Stimulated activated CD8-positive, alpha-beta memory T cell treated with anti-CD3 and anti-CD28 coated beads, Interleukin-4, amount 100 ng/mL, for 1 hour (primary cell): ENCODE measurements at places on chromosomes 2 and 18.

DNA sequence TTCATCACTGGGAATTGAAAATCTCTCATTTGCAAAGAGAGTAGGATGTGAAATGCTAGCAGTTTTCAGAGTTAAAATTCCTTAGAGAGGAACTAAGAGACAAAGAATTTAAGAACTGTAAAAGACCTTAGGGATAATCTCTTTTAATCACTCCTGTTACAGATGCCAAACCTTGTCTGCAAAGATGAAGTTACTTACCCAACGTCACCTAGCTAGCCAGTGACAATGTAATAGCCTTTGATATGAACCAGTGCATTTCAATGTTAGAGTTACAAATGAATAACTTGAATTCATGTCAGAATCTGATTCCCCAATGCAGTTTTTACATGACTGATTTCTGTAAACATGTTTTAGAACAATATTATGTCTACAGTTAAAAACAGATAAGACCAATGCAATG, 190.1 kb downstream of the LRP1B start:
- DNase-seq: no peak

DNA sequence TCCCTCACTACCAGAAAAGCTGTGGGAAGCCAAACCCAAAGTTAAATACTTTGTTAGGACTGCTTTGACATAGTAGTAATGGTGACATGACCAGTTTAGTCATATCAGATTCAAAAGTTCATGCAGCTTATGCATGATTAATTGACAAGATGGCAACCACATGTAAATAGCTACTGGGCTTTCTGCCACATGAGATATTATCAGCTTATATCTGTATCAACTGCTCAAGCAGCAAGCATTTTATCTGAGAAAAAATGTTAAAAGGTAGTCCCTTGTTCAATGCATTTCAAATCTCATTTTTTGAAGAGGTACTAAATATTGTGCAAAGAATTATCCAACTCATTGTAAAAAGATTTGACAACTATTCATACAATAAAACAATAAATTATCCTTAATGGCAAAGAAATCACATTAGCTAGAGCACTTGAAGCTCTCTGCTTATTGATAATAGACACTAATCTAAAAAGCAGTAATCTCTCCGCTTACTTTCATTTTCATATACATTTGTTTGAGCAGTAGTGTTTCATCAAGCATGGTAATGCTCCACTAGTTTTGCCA, 993.6 kb upstream of the NXPH2 start:
- no peak for DNase-seq

DNA sequence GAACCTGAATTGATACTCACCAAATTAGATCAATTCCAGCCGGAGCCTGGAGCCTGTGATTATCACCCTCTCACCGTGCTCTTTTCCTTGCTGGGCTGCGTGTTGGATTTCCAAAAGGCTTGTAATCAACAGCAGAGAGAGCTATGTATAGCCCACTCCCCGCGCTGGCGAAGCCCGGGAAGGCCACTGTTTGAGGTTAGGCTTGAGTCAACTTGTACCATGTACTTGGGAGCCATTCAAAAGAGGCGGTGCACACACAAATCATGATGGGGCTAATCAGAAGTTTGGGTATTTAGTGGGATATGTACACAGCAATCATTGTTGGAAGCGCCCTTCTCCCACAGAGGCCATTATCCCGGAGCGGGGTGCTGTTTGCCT, 151.6 kb downstream of the GLI2 start:
- no peak for DNase-seq

DNA sequence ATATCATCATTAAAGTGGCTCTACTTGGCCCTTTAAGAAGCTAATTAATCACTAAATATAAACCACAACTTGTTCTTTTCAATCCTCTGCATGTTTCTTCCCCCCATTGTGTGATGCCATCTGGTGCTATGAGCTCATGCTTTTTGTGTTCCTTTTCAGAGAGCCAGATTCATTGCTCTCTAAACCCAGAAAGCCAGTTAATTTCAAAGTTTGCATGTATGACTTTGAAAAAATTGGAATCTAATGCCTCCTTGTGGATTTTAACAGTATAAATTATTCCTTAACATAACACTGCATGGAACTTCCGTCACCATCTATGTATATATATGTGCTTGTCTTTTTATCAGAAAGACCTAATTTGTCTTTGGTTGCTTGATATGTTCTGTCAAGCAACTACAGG, 31.1 kb downstream of the TMEM178A start:
- DNase-seq: no peak

- DNase-seq: no peak
Measured at GRCh38 chr2:72097276-72097675, 50.4 kb downstream of the CYP26B1 start.

GRCh38 chr2:181076658-181077057, 96.3 kb downstream of the UBE2E3 start:
- no peak for DNase-seq

GRCh38 chr18:58243401-58243800, 199.4 kb downstream of the NEDD4L start:
- DNase-seq: no peak

DNA sequence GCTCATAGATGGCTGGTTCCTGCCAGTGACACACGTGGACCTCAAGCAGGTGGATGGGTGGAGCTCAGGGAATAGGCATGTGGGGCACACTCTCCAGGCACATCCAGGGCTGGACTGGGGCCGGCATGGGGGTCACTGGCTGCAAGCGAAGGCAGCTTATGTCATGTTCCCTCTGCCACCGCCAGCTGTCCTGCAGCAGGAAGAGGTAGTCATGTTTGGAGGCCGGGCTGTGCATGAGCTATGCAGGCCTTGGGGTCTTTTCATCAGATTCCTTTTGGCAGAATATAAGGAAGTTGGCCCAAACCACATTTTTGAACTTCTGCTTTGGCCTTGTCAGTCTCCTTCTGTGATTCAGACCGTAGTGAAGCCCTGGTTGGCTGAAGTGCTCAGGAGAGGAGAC, 61.5 kb downstream of the AGAP1 start:
- no peak for DNase-seq

- no peak for DNase-seq
Measured at GRCh38 chr2:30796699-30797098, 10.5 kb downstream of the CAPN13 start.

GRCh38 chr2:105100046-105100840, 62.4 kb downstream of the MRPS9 start:
- DNase-seq: no peak

- no peak for DNase-seq
Measured at GRCh38 chr2:159879051-159879604, 81.1 kb upstream of the CD302 start.

DNA sequence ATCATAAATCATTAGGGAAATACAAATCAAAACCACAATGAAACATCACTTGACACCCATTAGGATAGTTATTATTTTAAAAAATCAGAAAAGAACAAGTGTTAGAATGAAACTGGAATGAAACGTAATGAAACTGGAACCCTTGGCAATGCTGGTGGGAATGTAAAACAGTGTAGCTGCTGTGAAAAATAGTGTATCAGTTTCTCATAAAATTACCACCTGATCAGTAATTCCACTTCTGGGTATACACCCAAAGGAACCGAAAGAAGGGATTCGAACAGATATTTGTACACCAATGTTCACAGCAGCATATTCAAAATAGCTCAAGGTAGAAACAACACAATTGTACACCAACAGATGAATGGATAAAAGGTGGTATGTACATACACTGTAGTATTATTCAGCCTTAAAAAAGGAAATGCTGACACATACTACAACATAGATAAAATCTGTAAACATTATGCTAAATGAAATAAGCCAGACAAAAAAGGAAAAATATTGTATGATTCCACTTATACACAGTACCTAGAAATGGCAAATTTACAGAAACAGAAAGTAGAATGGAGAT, 27.0 kb downstream of the ROCK1 start:
- DNase-seq: no peak

DNA sequence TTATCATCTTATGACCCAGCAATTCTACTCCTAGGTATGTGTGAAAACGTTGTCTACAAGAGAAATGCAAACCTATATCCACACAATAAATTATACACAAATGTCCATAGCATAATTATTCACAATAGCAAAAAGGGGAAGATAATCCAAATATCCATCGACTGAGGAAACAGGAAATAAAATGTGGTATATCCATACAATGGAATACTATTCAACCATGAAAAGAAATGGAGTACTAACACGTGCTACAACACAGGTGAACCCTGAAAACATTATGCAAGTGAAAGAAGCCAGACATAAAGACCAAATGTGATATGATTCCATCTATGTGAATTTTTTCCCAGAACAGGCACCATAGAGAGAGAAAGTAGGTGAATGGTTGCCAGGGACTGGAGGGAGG, 72.1 kb downstream of the ACOXL start:
- no peak for DNase-seq

- DNase-seq: no peak
Measured at GRCh38 chr2:27021253-27022049, 11.3 kb upstream of the TMEM214 start.

GRCh38 chr2:112993831-112994230, 11.4 kb upstream of the IL36A start:
- no peak for DNase-seq

- no peak for DNase-seq
Measured at GRCh38 chr2:68784915-68785314, 50.3 kb downstream of the ARHGAP25 start.

GRCh38 chr2:10774394-10774793, 38.2 kb downstream of the PDIA6 start:
- DNase-seq: no peak

- no peak for DNase-seq
Measured at GRCh38 chr18:44679914-44680272, 795 bp upstream of the SETBP1 start.

DNA sequence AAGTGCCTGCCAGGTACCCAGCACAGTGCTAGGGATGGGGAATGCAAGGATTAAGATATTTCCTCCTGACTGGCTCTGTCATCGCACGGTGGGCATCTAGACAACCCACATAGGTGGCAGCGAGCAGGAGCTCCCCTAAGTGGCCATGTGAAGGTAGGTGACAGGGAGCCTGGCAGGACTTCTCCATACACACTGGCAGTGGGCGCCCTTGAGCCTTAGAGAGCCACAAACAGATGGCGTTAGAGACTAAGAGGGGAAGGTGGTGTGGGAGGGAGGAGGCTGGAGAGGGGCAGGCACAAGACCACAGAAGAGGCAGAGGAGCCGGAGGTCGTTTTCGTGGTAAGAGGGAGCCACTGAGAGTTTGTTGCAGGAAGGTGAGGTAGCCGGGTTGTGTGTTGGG, 15.2 kb downstream of the PRELID3A start:
- no peak for DNase-seq

DNA sequence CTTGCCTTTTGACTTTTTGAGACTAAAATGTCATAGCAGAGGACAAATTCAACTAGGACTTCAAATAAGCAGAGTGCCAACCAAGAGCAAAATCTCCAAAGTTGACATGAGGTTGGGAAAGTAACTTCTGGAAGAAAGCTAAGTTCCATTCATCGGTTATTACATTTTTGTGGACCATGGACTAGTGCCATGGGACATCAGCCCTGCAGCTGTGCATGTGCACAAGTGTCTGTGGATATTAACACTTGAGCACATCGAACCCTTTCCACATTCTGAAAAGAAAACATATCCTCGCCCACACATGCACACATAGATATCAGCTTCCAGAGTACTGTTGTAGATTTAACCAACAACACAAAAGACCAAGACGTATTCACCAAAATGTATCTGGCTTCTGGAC, 262.6 kb downstream of the NYAP2 start:
- no peak for DNase-seq

GRCh38 chr2:208069186-208069585, 43.9 kb upstream of the PLEKHM3 start:
- no peak for DNase-seq

DNA sequence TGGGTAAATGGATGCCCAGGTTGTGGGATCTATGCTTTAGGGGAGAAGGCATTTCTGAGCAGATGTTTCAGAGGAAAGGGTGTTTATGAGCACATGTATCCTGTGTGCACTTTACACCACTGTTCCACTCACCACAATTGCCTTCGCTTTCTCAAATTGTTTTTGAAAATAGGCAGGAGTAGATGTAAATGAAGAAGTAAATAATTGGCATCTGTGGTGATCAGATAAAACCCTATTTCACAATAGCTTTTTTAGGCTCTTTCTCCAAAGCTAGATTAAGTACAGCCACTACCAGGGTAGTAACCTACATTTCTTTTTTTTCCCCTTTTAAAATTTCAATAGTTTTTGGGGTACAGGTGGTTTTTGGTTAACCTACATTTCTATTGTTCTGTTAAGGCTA, 40.6 kb downstream of the TMEM178A start:
- DNase-seq: no peak

DNA sequence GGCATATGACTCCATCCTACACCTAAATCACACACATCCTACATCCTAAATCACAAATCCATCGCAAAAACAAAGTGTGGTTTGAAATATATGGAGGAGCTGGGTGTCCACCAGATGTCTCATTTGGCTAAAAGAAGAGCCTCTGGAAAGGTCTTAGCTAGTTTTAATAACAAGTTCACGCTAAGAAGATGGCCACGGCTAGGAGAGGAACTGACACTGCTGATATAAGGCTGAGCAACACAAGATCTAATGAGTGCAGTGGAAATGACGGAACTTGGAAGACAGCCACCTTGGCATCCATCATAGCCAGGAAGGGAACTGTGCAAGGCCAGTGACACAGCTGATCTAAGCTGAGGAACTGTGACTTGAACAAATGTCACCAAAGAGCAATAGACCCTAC, 60.0 kb upstream of the AGAP1 start:
- DNase-seq: no peak

DNA sequence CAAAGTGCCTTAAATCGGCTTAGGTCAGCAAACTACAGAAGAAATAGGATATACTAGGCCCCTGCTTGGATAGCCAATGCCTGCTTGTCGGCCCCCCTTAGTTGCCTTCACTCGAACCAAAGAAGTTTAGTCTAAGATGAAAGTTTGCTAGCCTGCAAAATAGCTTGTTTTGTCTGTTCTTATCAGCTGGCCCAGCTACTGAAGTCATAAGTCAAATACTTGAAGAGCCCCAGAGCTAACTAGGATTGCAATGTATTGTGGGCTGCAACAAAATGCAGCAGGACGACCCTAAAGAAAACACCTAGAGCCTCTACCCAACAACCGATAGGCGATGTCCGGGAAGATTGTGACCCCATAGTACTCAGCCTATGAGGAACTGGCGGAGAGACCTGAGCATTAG, 183.5 kb upstream of the HS6ST1 start:
- DNase-seq: no peak

GRCh38 chr2:127105656-127106456, 1.1 kb downstream of the BIN1 start:
- no peak for DNase-seq

- DNase-seq: no peak
Measured at GRCh38 chr2:43537137-43537536, 58.7 kb downstream of the THADA start.

GRCh38 chr2:189467160-189467559, 25.9 kb downstream of the WDR75 start:
- DNase-seq: no peak
